ENCODE measurements at places on chromosomes 6 and 20. TPM values are rescaled to one million over a fixed set of nuclear protein-coding genes. Genes with fewer than 3 reads are reported as not detected.

Gene SLCO4A1
- 62.4 TPM for total RNA-seq

Gene ARFGEF3
- total RNA-seq: 0.20 TPM

Gene CST4
- not detected for total RNA-seq

Gene TAB2
- 46.7 TPM for total RNA-seq

Gene KCNG1
- total RNA-seq: 17.9 TPM

DNA sequence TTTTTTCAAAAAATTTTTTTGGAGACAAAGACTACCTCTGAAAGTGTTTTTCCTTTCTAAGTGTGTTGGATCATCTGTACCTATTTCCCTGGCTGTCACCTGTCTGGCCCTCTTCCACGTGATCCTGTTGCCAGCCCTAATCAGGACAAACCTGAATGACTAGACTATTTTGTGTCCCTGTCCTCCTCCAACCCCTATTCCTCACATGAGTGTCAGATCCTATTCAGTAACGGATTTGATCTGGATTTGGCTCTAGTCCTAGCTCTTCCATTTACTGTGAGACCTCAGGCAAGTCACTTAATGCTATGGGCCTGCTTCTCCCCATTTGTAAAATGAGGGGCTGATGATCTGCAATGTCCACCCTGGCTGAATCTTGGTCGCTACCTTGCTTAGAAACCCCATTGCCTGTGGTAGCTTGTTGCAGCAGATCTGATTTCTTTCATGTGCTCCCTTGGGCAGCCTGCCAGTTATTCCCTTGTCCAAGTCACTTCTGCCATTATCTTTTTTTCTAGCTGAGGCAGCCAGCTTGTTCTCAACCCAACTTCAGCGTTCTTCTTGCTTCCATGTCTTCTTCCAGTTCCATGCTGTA lies 4.8 kb downstream of the PHF20 start:
- DNase-seq: peak; percentile 67

GRCh38 chr6:26240157-26241032 lies 124.6 kb upstream of the BTN3A2 start:
- DNase-seq: peak; percentile 98

DNA sequence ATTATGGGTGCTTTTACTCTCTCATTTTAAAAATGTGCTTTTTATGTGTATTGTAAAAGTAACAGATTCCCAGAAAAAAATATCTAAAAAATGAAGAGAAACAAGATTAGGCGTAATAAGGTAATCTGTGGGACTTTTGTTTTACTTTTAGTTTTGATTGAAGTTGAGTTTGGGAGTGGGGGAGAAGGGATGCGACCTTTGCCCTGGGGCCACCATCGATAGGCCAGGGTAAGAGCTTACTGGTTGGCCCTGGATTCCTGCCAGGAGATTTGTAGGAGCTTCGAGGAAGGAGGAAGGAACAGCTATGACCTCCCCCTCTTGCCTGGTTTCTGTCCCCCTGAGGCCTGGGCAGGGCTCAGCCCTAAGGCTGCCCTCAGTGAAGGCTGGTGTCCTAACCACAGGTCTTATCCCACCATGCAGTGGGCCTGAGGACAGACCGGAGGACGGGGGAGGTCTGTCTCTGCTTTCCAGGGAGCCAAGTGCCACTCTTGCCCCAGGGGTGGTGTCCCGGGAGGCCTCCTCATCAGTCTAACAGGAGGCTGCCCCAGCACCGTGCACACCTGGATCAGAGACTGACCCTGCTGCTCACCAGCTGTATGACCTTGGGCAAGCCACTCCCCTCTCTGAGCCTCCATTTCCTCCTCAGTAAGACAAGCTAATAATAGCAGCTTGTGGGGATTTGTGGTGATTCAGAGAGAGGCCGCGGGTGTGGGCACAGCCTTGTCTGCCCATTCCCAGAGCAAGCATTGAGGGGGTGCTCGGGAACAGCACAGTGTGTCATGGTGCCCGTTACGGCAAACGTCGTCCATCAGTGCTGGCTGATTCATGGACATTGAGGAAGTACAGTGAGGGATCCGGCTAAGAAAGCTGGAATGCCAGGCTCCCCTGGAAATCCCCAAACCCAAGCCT lies 21.2 kb downstream of the TGM2 start:
- DNase-seq: peak; percentile 100

DNA sequence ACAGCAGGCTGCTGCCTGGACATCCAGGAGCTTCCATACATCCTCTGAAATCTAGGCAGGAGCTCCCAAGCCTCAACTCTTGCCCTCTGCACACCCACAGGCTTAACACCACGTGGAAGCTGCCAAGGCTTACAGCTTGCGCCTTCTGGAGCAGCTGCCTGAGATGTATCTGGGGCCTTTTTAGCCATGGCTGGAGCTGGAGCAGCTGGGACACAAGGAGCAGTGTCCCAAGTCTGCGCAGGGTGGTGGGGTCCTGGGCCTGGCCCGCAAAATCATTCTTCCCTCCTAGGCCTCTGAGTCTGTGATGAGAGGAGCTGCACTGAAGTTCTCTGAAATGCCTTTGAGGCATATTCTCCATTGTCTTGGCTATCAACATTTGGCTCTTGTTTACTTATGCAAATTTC lies 255.0 kb downstream of the DLL1 start:
- DNase-seq: no peak

GRCh38 chr6:11209906-11210305 lies 22.6 kb downstream of the NEDD9 start:
- DNase-seq: no peak

DNA sequence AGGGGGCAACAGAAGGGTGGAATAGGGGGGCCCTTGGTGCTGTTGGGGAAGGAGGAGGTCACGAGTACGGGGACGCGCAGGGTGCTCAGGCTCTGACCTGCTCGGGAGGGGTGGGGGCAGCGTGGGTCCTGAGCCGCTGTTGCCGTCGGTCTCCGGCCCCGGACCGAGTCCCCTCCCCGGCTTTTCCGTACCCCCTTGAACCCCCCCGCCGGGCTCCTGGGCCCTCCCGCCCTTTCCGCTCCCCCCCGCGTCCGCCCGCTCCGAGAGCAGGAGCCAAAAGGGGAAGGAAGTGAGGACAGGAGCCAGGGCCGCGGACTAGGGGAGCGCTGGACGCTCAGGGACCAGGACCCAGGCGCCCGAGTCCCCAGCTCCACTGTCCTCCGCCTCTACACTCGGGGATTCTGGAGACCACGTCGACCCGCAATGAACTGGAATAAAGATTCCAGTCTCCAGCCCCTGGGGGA lies at the start of gene RGL2:
Gene RGL2, minus strand, starts transcription at position 170 of the 464 bp plus-strand sequence. CDS start 332 bp downstream, outside the sequence.
- DNase-seq: peak; percentile 65

DNA sequence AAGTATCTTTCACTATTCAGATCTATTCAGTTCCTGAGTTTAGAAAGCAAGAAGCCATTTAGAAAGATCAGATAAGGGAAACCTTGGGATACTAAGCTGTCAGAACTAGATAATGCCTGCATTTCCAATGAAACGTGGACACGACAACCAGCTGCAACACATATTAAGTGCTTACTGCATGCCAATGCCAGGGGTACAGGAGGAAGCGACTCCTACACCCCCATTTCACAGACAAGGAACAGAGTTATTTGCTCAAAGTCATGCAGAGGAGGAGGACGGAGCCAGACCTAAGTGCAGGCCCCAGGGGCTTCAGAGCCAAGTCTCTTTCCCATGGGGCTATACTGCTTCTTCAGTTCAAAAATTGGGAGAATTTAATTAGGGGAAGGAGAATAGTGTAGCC lies 62.4 kb downstream of the PREX1 start:
- DNase-seq: no peak

GRCh38 chr6:82337688-82338257 lies 25.8 kb upstream of the TPBG start:
- no peak for DNase-seq

- no peak for DNase-seq
Observed at GRCh38 chr20:37390891-37391525, 45.1 kb downstream of the SRC start.

GRCh38 chr6:134814076-134814695 lies 135.7 kb downstream of the ALDH8A1 start:
- DNase-seq: peak; percentile 84

DNA sequence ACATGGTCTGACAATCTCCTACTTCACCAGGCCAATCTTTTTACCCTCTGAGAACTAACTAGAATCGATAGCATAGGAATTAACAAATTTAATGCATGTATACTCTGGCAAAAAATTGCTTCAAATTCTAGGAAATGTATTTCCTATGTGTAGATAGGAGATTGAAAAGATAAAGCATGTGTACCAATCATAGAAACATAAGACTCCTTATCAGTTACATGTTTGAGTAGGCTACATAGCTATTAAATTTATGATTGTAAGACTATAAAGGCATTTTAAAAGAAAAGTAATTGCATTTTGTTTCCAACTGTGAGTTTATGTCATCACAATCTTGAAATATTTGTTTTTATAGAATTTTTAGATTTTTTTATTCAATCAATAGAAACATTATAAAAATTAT lies 196.6 kb upstream of the HEY2 start:
- no peak for DNase-seq

DNA sequence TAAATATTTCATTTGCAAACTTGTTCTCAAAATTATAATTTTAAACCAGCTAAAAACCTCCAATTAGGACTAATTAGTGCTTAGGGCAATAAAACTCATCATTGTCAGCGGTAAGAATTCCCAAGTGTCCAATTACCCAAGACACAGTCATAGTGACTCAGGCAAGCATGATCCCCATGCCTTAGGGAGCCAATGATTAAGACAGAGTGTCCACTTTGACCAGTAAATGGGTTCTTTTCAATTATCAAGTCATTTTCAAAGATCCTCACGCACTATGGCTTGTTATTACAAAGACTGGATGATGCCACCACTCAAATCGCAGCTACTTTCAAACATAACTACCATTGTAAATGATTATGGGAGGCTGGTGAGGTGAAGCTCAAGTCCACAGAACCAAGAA lies 114.0 kb downstream of the BFSP1 start:
- no peak for DNase-seq

- no peak for DNase-seq
Observed at GRCh38 chr20:62873280-62873679, 11.7 kb upstream of the TCFL5 start.

DNA sequence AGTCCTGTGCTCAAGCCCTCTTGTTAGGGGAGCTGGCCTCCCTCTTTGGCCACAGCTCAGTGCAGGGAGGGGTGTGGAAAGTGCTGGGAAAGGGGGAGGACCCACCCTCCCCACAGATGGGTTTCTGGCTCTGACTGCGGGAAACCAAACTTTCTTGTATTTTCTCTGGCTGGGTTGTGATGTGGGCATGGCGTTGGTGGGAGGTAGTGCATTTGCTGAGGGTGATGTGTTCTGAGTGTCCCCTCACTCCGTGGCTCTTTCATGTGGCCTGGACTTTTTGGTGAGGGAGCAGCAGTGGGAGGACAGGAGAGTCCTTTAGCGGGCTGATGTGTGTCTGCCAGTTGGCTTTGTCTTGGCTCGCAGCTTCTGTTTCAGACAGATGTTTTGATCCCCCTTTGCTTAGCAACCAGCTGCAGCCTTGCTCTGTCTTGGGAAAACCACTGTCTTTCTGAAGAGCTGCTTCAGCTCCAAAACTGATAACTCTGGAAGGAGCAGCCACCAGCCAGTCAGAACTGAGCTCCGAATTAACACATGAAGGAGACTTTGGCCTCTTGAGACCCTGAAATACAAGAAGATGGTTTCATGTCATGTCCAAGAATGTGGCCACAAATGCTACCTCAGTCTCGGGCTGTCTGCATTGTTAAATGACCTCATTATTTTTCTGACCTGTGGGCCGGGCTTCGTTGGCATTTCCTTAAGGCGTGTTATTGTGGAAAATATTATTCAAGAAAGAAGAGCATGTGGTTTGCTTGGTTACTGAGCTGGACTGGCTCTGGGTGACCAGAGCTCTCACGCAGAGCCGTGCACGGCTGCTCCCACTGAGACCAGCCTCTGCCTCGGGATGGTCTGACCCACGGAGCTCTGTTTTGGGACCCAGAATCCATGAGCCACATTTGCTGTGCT lies 21.5 kb downstream of the SYNJ2 start:
- peak; percentile 97 for DNase-seq

DNA sequence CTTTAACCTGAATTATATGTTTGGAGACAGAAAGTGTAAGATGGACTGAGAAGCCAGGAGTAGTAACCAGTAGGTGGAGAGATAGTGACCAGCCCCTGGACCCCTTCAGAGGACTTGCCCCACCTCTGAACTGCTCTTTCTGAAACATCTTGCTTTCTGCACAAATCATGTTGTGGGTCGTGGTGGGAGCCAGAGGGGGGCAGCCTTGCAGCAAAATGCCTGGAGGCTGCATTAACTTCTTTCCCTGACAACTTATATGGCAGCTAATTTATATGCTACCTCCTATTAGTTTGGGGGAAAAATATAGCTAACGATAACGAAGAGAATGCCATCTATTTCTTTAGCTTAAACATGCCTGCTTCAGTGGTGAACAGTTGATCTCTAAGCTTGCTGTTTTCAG lies 859.8 kb downstream of the MAFB start:
- peak; percentile 65 for DNase-seq

DNA sequence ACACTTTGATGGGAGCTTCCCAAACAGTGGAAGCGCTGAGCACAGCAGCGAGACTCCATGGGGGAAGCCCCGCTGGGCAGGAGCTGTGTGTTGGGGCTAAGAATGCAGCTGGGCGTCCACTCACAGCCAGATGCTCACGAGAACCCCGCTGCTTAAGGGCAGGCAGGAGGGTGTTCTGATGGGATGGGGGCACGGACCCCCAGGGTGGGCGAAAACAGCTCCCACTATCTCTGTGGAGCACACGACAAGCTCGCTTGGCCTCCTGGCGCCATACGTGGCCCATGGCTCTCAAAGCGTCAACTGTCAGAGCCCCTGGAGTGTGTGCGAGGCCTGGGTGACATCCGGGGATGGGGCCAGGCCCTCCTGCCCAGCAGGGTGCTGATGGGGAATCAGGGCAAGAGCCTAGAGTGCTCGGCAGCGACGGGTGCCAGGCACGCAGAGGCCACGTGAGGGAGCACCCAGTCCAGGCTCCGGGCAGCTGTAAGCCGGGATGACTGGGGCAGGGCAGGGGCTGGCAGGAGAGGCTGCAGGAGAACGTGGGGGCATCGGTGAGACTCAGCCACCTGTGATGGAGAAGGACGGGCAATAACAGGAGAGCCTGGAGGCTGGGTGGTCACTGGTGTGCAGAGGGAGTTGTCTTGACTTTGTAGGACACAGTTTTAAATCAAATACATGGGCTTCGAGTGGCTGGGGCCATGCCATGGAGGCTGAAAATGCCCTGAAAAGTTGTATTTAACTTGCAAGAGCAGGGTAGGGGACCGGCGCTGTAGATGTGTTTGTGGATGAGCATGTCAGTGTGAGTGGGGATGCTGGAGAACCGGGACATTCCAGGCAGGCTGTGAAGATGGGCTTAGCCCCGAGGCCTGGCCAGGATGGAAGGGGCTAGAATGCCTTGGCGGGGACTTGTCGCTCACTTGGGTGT lies 27.3 kb downstream of the PYGB start:
- no peak for DNase-seq

GRCh38 chr6:166434336-166434735 lies 51.6 kb upstream of the MPC1 start:
- DNase-seq: no peak

- DNase-seq: no peak
Observed at GRCh38 chr6:145209272-145209671, 526.0 kb downstream of the EPM2A start.

- DNase-seq: no peak
Observed at GRCh38 chr20:48169650-48170225, 384.5 kb upstream of the SULF2 start.

GRCh38 chr6:5102267-5102970 lies 17.3 kb downstream of the PPP1R3G start:
- DNase-seq: no peak
